Left renal cortex interstitium (tissue), 4 donors: ENCODE measurements at places on chromosomes 7 and 10.

DNA sequence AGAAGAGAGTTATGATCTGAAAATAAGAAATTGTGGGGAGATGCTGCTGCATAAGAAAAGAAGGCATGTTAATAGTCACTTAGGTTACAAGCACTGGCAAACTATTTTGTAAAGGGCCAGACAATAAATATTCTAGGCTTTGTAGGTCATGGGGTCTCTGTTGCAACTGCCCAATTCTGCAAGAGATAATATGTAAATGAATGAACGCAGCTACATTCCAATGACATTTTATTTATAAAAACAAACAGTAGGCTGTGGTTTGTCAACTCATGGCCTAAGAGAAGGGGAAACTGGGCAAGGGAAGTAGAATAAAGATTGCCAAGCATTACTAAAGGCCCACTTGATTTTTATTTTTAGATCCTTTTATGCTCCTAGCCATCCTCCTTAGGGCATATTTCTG, 133.1 kb downstream of the RAPGEF5 start:
- no peak for DNase-seq

- no peak for DNase-seq
Observed at GRCh38 chr10:44512431-44513022, 127.6 kb upstream of the CXCL12 start.

DNA sequence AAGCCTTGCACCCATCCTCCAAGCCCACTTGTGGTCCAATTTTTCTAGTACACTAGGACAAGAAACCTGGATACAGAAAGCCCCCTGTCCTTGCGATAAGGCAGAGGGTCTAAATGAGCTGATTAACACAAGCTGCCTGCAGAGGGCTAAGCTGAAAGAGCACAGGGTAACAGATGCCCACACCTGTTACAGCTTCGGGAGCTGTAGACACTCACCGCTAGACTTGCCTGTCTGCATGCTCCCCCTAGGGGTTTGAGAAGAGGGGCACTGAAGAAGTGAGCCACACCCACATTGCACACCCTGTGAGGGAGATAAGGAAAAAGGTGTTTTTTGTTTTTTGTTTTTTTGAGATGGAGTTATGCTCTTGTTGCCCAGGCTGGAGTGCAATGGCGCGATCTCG, 386.5 kb upstream of the AUTS2 start:
- no peak for DNase-seq

DNA sequence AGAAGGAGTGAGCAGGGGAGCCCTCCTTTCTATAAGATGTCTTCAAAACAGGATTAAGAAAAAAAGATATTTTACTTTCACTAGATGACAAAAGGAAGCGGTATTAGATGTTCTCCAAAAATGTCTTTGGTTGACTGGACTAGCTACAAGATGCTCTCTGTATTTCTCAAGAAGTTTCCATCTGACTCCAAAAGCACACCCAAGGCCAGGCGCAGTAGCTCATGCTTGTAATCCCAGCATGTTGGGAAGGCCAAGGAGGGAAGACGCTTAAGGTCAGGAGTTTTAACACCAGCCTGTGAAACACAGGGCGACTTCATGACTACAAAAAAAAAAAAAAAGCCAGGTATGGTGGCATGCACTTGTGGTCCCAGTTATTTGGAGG, 84.5 kb downstream of the PIP4K2A start:
- DNase-seq = no peak

DNA sequence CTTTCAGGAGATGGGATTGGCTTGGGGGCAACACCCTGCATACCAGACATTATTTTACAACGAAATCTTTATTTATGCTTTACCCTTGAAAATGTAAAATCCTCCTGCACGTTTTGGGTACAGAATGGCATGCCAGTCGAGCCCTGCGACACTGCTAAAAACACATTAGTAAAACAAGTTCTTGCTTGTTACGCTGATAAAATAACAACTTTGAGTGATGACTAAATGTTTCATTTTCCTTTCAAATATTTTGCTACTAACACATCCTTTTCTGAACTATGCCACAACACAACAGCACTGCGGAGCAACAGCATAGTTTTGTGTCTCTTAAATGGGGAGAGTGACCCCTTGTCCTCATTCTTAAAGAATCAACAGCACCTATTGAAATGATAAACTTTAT, 76.0 kb upstream of the SEMA3D start:
- DNase-seq = no peak

DNA sequence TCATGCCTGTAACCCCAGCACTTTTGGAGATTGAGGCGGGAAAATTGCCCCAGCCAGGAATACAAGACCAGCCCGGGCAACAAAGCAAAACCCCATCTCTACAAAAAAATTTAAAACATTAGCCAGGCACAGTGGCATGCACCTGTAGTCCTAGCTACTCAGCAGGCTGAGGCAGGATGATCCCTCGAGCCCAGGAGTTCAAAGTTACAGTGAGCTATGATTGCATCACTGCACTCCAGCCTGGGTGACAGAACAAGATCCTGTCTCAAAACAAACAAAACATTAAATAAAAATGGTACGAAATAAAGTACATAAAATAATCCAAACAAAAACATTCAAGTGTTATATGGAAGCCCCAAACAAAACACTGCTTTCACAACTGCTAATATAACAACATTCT, 125.0 kb downstream of the SNX13 start:
- DNase-seq = no peak

DNA sequence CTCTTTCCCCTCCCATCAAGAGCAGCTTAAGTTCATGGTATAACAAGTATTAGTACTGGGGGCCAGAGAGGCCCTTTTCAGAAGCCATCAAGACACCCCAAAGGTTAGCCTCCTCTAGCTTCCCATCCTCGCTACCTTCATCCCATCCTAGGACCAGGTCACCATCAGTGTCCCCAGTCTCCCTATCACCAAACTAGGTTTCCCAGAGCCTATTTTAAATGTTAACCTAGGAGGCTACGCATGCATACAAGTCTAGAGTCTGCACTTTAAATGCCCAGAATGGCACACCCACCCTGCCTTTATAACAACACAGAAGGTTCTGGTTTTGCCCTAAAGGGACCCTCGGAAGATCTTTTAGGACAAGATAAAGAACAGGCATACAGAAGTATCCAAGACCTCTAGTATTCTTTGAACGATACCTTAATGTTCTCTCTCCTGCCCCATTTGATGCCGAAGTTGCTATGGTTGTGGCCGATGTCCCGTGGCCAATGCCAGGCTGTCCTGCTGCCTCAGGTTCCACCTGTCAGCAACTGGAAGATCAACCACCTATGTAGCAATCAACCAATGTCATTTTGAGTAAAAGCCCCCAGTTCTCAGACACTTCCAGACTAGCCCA, 2.2 kb downstream of the GPRIN2 start:
- no peak for DNase-seq

GRCh38 chr7:100686201-100686821, 7.7 kb downstream of the GIGYF1 start:
- DNase-seq = no peak

- no peak for DNase-seq
Observed at GRCh38 chr10:89648074-89648473, 3.0 kb upstream of the PANK1 start.

GRCh38 chr7:50679218-50680007, 103.3 kb downstream of the GRB10 start:
- no peak for DNase-seq

DNA sequence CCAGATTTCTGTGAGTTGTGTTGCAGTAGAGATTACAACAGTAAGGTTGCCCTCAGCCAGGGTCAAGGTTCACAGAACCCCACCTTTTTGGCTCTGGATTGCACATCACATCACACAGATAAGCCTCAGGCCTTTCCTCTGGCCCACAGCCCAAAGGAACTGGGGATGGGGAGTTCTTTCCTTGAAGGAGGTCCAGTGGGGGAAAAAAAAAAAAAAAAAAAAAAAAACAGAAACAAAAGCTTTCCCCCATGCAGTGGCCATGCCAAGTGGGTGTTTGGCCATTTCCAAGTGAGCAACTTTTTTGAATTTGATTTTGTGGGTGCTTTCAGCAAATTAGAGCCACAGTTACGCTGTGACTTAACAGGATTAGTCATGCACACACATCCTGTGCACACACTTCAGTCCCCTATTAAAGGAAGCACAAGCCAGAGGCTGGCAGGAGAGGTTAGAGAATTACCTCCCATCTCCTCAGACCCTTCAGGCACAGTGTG, 79.3 kb upstream of the NANOS1 start:
- DNase-seq = no peak

DNA sequence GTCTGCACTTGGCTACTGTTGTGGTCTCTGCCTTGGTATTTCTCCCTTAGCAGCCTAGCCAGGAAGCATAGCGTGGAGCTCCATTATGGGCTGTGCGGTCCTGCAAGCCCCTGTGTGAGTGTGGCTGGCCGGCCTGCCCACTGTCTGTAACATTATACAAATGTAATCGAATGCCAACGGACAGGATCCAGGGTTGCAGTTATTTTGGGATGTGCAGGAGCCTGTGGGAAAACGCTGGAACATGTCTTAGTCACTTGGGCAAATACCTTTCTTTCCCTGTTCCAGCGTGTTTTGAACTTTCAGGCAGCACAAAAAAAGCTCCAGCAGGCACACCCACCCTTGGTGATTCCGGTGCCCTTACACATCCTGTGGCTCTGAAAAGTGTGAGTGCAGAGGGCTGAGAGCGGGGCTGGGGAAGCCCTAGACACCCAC, 29.5 kb downstream of the BAG3 start:
- DNase-seq = no peak

DNA sequence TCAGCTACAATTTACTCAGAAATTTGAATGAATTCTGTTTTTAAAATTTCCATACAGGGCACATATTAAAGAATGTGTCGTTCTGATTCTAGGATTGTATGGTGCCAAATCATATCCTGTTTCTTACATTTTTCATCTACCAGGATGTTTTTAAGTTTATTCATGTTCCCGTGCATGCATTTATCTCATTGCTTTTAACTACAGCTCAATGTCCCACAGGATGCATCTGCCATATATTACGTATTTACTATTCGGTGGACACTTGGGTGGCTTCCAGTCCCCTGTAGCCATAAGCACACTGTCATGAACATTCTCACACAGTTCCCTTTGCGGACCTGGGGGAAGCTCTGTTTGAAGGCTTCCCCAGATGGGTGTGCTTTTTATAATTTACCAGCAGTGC, 122.3 kb downstream of the CCDC71L start:
- DNase-seq = no peak

GRCh38 chr7:65216469-65216868, 157.2 kb upstream of the ZNF92 start:
- DNase-seq = peak; percentile 28

DNA sequence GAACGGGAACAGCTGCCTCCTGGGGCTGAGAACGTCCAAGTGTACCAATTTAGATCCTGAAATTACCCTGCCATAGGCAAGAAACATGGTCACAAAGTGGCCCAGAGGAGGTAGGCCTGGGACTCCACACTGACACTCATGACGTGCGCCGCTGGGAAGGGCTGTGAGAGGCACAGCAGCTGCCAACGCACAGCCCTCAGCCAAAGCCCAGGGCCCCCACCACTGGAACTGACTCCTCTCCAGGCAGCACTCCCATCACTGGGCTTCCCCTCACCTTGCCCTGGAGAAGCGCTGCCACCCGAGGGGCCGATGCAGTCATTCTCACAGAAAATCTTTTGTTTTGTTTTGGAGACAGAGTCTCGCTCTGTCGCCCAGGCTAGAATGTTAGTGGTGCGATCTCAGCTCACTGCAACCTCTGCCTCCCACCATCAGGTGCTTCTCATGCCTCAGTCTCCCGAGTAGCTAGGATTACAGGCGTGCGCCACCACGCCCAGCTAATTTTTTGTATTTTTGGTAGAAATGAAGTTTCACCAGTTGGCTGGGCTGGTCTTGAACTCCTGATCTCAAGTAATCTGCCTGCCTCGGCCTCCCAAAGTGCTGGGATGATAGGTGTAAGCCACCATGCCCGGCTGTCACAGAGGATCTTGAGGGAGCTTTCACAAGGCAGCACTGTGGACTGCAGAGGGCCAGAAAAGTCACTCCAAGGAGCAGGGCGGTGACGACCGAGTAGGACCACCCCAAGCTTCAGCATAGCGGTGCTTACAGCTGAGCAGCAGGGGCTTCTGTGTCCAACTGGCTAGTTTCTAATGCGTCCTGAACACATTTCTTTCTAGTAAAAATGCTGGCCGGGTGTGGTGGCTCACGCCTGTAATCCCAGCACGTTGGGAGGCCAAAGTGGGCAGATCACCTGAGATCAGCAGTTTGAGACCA, 13.5 kb downstream of the GUSB start:
- DNase-seq = no peak

GRCh38 chr7:98830972-98831548, 38.8 kb downstream of the TMEM130 start:
- DNase-seq = no peak

DNA sequence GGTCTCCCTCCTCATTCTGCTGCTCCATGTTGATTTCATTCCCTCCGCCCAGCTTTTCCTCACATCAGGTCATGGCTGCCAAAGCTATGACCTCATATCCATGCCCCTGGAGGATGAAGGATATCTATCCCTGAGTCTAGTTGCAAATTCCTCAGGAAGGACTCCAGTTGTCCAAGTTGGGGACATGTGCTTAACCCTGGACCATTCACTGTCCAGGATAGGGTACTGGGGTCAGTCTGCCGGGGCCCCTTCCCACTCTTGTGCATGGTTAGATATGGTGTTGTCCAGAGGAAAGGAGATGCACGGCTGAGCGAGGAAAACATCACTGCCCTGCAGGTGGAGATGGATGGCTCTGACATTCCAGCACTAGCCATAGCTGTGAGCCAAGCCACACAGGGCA, 51.9 kb upstream of the COMTD1 start:
- DNase-seq = no peak

DNA sequence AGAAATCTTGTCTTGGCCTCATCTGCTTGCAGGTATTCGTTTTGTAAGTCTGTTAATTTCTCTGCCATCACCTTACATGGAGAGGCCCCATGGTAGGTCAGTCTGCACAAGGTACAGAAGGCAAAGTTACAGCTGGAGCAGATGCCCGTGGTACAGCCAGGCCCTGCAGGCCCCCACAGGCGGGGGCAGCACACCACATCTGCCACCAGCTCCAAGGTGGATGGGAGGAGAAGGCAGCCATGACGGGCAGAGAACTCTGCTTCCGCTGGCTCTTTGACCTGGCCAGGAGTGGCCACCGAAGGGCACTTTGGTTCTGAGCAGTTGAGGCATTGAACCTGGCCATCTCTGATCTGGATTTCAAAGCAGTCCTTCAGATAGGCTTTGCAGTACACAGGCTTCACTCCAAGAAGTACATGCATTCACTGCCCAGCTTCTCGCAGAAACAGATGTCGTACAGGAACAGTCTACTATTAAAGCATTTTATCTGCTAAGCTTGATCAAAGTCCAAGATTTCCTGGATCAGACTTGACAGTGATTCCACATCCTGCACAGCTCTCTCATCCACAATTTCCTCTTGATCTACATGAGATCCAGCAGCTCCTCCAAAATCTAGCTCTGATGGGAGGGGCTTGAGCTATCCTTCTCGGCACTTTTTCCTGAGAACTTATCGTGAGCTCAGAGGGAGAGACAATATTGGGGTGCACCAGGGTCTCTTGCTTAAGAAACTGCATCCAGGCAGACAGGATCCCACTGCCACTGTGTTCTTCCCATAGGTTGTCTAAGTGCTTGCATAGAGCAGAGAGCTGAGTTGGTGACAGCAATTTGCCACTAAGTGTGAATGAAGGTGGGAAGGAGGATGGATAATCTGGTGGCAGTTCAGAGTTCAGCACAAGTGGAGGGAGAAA, 120.7 kb downstream of the TRRAP start:
- DNase-seq = no peak

GRCh38 chr7:2072042-2072441, 160.7 kb downstream of the MAD1L1 start:
- DNase-seq = no peak

- DNase-seq = no peak
Observed at GRCh38 chr7:131235489-131236317, 92.0 kb upstream of the MKLN1 start.
